Activated CD8-positive, alpha-beta memory T cell treated with anti-CD3 and anti-CD28 coated beads for 48 hours (primary cell): ENCODE measurements at places on chromosomes 6 and 20.

DNA sequence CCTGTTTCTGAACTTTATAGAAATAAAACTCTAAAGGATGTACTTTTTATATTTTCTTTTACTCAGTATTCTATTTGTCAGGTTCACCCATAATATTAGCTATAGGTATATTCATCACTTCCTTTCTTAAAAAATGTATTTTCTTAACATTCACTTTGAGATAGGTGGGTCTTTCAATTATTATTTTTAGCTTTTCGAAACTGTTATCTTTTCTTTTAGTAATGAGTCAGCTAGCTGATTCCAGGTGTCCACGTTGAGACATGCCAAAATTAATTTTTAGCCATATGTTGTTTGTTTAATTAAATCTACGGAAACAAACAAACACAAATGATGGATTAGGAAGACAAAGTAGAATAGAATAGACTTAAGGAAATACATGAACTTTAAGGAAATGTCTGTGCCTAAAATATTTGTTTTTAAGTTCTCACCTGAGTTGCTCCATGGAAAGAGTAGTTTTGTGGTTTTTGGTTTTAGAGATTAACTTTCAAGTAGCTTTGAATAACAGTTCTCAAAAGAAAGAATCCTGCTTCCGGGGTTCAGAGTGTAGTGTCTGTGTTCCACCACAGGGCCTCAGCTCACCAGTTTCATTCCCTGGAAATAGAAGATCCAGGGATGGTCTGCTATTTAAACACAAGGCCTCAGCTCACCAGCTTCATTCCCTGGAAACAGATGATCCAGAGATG is 435.0 kb downstream of the HAO1 start:
- no peak for DNase-seq

DNA sequence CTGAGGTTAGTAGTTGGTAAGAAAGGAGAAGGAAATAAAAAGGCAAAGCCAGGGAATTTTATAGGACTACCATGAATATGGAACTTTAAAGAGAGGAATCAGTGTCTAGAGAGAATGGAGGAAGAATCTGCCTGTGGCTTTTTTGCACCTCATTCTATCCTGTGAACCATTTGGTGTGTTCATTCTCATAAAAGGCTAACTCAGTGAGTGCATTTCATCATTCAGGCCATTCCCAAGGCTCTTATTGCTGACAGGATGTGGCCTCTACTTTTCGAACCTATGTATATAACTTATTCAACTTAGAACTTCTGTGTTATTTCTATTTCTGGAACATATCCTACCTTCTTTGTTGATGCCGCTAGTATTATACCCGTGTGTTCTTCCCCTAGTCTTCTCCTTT is 27.1 kb downstream of the HSF2 start:
- no peak for DNase-seq

GRCh38 chr6:138657065-138657425 is 116.5 kb upstream of the CCDC28A start:
- no peak for DNase-seq

- no peak for DNase-seq
Measured at GRCh38 chr6:11251553-11252360, 19.3 kb upstream of the NEDD9 start.
